ENCODE measurements at places on chromosomes 13 and 19.

DNA sequence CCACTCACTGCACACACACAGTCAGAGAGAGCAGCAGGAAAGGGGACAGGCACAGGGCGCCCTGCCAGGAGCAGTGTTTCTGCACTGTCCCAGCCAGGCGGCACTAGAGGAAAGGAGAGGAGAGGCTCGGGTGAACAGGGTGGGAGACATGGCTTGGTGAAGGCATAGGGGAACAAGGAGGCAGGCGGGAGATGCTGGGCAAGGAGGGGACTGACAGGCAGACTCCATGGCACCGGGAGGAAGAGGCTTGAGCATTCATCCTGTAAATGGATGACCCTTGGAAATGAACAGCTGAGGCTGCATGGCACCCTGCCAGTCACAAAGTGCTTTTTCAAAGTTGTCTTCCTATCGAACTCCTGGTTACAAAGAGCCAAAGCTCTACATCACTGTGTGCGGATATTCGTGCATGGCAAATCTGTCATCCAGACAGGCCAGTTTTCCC lies 22.4 kb downstream of the MED26 start:
- DNase-seq: no peak

DNA sequence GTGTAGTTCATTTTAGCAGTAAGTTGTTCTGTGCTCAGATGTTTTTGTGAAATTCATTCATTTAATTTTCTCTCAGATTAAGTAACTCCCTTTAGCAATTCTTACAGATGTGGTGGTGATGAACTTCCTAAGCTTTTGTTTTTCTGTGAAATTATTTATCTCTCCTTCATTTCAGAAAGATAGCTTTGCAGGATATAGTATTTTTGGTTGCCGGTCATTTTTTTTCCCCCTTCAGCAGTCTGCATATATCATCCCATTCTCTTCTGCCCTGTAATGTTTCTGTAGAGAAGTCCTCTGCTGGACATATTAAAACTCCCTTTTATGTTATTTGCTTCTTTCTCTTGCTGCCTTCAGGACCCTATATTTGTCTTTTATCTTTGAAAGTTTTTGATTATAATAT lies 470.2 kb downstream of the PCDH9 start:
- no peak for DNase-seq

DNA sequence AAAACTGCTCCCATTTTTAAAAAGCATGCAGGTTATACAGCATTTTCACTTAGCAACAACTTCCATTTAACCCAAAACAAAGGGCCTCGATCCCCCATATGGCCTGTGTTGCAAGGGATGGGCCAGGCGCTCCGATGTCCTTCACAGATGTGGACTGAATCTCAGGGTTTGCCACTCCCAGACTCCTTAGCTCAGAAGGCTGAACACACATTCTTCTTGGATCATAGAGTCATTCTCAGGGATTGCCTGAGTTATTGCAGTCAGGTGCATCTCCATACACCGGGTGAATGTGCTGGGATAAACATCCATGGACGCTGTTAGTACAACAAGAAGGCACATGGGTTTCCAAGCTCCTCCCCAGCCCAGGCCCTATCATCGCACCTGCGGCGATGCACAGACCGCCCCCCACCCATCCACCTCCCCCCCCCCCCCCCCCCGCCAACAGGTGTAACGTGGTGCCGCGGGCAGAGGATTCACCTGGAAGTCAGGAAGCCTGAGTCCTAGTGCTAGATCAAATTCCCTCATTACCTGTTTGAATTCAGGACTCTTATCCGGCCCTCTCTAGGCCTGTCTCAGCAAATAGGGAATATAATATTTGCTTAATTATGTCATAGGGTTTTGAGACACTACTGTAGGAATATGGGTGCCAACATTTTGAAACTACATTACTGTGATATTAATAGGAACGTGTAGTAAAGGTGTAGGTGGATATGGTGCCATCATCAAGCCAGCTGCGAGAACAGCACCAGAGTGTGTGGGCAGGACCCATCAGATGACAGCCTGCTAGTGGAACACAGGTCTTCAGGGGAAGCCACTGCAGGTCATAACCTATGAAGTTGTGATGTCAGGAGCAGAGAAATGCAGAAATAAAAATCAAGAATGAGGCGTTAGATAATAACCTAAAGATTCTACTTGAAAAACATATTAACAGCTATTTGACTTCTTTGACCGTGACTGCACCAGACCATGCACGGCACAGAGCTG lies 110.9 kb downstream of the SACS start:
- DNase-seq: no peak

- no peak for DNase-seq
These were observed 218.9 kb upstream of the MAB21L1 start for GRCh38 chr13:35695448-35695770.
